Panc1 (cell line): ENCODE measurements at places on chromosomes 2 and 18.

- no peak for DNase-seq
Measured at GRCh38 chr2:169366066-169366465, 3.7 kb upstream of the LRP2 start.

DNA sequence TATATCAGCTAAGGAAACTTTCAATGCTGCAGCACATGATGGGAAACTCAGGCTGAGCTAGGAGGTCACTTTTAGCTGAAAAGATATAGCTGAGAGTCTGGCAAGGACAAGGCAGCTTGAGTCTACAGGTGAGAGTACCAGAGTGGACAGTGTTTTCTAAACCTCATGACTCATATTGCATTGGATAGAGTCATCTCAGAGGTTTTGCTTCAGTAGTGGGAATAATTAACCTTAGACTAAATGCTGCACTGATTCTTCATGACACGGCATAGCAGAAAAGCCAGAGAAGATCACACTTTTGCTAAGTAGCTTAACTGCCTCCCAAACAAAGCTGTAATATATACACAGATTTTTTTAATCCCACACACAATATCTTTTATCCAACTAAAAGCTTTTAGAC is 865.0 kb upstream of the CDH2 start:
- DNase-seq = no peak

GRCh38 chr2:27907547-27907946 is 17.0 kb downstream of the BABAM2 start:
- no peak for DNase-seq

GRCh38 chr18:74662622-74663021 is 65.0 kb downstream of the ZNF407 start:
- no peak for DNase-seq

DNA sequence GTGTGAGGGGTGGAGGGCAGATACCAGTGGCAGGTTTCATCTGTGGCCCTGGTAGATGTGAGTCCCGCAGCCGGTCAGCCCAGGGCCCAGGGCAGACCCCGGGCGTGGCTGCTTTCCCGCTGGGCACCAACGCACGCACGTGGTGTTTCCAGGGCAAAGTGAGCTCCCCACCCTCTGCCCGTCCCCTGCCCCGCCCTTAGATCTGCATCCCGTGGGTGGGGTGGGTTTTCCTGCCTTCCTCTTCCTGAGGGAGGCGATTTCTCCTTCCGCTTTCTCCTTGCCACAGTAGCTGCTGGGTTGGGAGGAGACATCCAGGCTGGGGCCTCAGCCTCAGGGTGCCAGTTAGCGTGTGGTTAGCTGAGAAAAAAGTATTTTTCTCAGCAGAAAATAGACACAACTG is 49.6 kb downstream of the ODC1 start:
- DNase-seq = no peak

GRCh38 chr18:4987452-4988405 is 209.3 kb downstream of the AKAIN1 start:
- no peak for DNase-seq

GRCh38 chr2:11582862-11583752 is 49.3 kb downstream of the GREB1 start:
- peak; percentile 36 for DNase-seq

GRCh38 chr18:24877546-24877945 is 417.1 kb downstream of the HRH4 start:
- no peak for DNase-seq

- DNase-seq = no peak
Measured at GRCh38 chr2:128535953-128536352, 217.3 kb upstream of the HS6ST1 start.

DNA sequence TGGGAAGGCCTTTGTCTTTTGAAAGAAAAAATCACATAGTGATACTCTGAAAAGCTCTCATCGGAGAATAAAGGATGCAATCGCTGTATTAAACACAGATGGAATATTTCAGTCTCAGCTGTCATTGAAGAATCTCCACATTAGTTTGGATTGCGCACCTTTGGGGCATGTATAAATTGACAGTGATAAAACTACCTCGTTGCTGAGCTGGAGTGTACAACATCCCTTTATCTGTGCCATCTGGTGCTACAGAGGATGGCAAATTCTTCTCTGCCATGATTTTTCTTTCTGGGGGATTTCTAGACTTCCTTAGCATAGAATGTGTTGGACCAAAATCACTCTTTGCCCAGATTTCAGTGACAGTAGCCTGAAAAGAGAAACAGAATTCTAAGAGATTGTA is 185.3 kb downstream of the PARD3B start:
- no peak for DNase-seq

- no peak for DNase-seq
Measured at GRCh38 chr18:38796762-38797161, 1231.2 kb upstream of the CELF4 start.

GRCh38 chr2:54940723-54941122 is 109.5 kb downstream of the RTN4 start:
- DNase-seq = no peak

- no peak for DNase-seq
Measured at GRCh38 chr2:58558881-58559280, 317.8 kb upstream of the FANCL start.

DNA sequence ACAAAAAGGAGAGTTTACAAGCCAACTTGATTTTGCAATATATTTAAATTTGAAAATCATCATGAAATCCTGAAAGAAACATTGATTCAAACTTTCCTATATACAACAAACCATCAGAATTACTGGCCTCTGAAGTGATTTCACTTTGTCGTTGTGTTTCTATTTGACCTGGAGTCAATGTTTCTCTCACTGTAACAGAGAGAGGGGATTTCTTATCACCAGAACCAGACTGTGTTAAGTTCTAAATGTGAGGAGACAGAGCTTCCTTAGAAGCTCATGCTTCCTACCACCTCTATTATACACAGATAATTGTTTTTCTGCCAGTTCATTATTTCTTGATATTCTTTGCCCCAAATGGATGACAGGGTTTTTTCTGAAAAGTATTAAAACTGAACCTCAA is 245.0 kb upstream of the RND3 start:
- DNase-seq = no peak

GRCh38 chr2:231343006-231343710 is 52.4 kb upstream of the B3GNT7 start:
- DNase-seq = no peak

GRCh38 chr2:101081375-101081907 is 69.7 kb downstream of the TBC1D8 start:
- no peak for DNase-seq

GRCh38 chr2:95158891-95159619 is 593 bp downstream of the ZNF514 start:
- DNase-seq = no peak

DNA sequence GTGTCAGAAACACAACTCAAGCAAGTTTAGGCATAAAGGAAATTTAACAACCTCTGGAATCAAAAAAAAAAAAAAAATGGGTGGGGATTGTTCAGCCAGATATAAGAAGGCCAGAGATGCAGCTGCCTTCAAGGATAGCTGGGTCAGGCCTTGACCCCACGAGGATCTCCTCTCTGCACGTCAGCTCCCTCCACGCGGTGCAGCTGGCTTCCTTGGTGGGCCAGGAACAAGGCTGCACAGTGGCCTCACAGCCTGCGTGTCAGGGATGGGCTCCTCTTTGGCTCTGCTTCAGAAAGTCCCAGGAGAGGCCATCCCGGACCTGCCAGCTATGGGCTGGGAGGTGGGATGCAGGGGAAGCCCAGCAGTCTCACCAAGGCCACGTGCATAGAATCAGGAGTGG is 55.5 kb downstream of the TIMM21 start:
- no peak for DNase-seq
